ENCODE measurements at places on chromosomes 13 and 19.
A peak's percentile ranks its signal among the peaks of the same experiment; 100 is the strongest.

GRCh38 chr19:5086725-5087439, 118.0 kb downstream of the KDM4B start:
- no peak for DNase-seq

DNA sequence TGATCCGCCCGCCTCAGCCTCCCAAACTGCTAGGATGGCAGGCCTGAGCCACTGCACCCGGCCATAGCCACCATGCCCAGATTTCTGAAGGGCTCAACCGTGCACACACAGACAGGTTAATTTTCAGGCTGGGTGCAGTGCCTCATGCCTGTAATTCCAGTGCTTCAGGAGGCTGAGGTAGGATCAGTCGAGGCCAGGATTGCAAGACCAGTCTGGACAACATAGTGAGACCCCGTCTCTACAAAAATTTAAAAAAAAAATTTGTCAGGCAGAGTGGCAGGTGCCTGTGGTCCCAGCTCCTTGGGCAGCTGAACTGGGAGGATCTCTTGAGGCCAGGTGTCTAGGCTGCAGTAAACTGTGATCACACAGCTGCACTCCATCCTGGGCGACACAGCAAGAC, 7.6 kb downstream of the TIMM13 start:
- no peak for DNase-seq

DNA sequence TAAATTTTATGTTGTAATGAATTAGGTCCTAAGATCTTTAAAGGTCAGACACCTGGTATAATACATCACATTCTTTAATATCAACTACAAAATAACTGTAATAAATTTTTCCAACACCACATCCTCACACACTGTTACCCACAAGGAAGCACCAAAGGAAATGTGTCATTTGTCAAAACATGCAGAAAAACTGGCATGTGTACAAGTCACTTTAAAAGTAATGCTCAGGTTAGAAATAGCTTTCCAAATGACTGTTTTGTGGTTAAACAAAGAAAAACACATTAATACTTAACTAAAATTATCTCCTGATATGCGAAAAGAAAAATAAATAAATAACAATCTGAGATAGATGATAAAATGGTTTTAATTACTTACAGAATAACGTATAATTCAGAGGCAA, 74.7 kb downstream of the MZT1 start:
- no peak for DNase-seq

DNA sequence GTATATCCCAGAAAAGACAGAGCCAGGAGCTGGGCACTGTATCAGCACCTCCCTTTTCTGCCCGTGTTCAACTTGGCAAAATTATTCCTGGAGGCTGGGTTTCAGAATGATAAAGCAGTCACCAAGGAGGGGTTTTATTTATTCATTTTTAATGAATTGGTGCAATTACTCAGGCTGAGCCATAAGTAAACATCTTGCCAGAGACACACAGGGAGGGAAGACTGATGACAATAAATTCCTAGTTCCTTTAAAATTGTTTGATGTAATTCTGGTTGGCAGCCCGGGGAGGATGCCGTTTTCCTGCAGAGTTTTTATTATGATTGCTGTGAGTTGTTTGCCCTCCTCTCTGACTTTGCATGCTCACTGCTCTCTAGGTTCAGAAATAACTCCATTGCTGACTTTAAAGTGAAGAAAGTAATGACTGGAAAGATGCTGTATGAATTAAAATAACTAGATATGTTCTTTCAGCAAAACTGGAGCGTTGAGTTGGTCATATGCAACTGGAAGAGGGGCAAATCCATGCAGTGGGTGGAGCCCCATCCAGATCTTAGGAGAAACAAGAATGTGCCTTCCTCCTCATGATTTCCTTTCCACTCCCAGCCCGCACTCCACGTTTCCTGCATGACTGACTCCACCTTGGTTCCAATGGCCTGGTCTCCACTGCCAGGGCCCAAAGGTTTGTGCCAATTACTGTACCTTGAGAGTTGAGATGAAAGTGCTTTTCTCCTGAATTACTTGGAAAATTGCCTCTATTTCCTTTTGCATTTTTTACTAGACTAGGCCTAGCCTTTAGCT, 182.1 kb downstream of the RFC3 start:
- DNase-seq, result no peak

GRCh38 chr19:53879140-53880081, 2.6 kb upstream of the PRKCG start:
- peak; percentile 66 for DNase-seq

- DNase-seq, result no peak
Measured at GRCh38 chr19:44142059-44142433, 692 bp downstream of the ZNF234 start.

DNA sequence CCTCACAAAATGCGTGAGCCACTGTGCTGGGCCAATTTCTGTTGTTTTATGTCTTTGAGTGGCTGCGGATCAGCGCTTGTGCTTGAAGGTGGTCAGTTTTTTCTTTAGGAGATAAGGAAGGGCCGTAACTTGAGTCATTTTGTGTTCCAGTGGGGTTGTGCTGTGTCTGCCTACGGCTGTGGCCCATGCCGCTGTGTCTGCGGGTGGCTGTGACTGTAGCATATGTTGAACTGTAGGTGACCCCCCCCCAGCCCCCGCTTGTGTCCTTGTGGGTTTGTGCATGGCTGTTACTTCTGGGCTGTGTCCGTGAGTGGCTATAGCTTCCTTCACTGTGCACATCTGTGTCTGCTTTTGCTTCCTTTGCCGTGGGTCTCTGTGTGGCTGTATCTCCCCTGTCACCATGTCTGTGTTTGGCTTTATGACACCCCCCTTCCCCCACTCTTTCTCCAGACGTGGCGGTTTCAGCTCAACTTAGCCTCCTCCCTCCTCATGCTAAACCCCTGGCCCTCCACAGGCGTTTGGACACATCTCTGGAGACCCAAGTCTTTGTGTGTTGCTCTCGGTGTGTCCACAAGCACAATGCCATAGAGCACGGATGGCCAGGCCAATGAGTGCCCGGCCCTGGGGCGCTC, 675 bp downstream of the PPP1R14A start:
- DNase-seq, result no peak

- no peak for DNase-seq
Measured at GRCh38 chr13:92954746-92955145, 271.9 kb upstream of the GPC6 start.

DNA sequence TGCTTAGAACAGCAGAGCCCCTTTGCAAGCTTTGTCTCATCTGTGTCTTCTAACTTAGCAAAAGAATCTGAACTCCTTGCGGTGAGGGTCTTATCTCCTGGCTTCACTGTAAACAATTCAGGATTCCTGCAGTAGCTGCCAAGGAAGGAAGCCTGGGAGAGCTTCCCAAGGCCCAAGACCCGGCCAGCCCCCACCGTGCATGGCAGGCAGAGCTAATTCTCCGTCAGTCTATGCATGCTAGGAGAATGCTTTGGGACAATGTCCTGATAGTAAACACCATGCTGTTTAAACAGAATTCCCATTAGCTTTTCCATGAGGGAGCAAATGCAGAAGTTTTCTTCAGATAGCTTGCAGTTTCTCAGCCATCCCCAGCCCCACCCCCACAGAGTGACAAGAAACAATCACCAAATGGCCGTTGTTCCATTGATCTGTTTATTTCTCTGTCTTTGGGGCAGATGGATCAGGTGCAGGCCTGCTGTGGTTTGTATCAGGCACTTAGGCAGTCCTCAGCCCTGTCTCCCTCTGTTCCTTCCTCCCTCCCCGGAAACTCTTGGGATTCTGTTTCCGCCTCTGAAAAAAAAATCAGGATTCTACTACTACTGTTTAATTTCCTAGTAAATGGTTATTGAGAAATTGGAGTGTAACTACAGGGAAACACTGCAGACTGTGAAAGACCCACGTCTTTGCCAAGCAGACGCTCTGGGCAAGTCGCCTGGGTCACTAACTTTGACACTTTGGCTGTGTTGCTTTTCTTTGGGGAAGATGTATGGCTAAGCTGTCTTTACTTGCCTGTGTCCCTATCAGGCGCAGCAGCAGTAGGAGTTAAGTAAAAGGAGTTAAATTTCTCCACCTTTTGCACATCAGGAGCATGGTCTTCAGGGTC, 40.7 kb upstream of the SPATA13 start:
- DNase-seq, result no peak

- DNase-seq, result no peak
Measured at GRCh38 chr13:114268344-114269280, 12.8 kb upstream of the UPF3A start.

DNA sequence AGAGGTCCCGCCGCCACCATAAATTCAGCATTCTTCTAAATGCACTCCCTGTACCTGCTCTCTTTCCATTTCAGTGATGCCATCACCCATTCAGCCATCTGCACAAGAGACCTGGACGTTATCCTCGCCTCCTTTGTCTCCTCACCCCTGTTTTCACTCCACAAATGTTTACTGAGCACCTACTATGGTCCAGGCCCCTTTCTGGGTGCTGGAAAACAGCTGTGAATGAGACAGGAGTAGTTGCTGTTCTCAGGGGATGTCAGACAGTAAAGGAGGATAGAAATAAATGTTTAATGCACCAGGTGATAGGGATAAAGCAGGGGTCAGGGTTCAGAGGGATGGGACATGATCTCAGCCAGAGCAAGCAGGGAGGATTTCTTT, 3.3 kb downstream of the AP1M1 start:
- no peak for DNase-seq

DNA sequence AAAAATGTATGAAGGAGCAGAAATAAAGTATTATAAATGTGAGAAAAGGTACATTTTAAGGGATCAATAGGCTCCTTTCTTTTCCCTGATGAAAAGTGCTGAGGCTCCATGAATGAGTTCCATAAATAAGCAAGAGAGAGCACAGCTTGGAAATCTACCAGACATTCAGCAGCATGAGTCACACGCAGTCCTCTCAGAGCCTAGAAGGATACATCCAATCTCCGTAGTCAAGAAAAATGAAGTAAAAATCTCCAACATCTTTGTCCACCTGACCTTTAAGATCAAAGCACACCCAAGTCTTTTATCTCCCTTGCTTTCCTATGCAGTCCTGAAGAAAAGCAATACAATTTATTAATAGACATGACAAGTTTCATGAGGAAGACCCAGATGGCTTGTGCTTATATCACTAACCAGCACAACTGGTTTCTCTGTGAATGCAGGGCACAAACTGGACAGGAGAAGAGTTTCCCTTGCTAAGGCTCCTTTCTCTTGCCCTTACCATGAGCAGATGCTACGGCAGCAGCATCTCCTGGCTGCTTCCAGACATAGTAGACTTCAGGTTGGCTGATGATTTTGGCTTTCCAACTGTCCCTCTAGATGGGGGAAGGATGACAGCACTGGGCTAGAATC, 730.8 kb downstream of the EFNB2 start:
- no peak for DNase-seq

DNA sequence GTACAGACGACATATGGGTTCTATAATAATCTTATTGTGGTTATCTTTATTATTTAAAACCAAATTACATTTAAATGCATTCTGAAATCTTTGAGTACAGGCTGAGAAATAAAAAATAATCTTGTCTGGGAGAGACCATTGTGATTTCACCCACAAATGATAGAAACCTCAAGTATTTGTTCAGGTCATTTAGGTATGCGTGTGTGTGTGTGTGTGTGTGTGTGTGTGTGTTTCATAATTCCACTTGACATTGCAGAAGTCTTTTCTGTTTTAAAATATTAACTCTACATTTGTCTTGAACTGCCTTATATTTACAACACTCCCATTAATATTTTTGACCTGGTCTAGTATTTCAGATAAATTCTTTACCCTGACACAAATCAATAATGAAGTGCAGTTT, 126.9 kb downstream of the SPRY2 start:
- DNase-seq, result no peak

GRCh38 chr19:51800473-51801244, 5.7 kb downstream of the FPR3 start:
- DNase-seq, result no peak

DNA sequence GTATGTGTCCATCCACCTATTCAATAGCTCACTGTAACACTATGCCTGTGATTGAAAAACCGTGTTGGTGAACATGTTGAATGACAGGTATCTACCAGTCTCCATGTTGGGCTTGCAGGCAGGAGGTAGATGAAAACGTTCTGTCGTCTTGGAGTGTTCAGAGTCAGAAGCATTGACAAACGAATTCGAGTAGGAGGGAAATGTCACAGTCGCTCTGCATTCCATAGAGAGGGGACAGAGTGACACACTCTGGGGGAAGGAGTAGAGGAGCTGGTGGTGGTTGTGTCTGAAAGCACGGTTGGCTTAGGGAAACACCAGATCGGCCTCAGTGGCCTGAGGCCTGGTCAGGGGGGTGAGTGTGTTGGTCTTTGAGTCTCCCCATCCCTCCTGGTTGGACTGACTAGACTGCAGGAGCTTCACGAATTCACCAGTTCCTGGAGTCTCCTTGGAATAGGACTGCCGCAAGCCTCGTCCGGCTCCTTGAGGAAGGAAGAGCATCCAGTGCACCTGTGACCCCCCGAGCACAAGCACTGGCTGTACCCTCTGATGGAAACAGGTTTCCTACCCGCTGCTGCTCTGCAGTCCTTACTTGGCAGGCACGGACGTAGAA, 105.0 kb upstream of the C1QTNF9B start:
- no peak for DNase-seq

DNA sequence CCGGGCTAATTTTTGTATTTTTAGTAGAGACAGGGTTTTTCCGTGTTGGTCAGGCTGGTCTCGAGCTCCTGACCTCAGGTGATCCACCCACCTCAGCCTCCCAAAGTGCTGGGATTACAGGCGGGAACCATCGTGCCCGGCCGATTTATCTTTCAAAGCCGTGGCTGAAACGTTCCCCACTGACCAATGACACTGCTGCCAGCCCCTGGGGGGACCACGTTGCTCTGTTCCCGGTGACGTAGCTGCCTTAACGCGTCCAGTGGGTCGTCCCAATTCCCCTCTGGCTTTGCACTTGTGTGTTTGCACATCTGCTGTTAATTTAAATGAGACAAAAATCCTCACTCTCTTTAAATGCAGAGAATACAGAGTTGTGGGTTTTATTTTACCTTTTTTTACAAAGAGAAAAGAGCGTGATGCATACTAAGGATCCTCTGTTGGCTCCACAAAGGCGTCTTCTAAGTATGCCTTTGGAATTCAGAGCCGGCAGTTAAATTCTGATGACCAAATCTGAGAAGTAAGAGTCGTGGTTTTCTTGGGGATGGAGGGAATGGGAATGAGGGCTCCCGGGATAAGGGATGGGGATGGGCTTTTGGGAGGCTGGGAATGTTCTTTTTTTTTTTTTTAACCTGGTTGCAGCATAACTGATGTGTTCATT, 18.6 kb upstream of the LMTK3 start:
- DNase-seq, result no peak

DNA sequence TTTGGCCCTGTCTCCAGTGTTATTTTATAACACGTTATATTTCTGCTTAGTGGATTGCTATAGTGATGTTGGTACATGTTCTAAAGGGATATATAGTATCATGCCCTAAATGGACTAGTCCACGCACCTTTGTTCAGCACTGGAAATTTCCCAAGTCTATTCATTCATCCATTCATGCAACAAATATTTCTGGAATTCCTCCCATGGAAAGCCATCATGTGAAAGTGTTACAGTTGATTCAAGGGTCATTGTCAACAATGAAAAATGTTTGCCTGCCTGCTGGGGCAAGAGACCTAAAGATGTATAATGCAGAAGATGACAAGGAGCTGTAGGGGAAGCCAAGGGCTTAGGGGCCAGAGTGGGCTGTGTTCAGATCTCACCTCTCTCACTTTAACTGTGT, 10.8 kb upstream of the HSPH1 start:
- DNase-seq, result no peak

- DNase-seq, result no peak
Measured at GRCh38 chr13:97695684-97696083, 257.8 kb upstream of the IPO5 start.
